Stimulated activated CD4-positive, alpha-beta T cell treated with anti-CD3 and anti-CD28 coated beads, Interleukin-12 subunit alpha, Interleukin-12 subunit beta, amount 100 ng/mL, for 24 hours (primary cell): ENCODE measurements at places on chromosomes 2 and 18.

DNA sequence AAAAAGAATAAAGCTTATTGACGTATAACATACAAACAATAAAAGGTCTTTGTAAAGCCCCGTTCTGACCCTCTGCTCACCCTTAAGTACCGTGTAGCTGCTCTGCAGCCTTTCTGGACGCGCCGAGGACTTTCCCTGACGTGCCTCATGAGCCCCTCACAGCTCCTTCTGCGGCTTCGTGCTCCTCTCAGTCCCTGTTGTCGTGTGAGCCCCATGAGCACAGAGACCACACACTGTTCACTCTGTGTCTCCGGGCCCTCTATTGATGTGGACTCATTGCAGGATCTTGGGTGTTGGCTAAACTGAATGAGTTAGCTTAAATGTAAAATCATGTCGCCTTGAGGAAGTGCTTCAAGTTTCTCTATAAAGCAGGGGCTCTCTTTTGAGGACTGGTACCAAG, 43.6 kb upstream of the INHBB start:
- no peak for DNase-seq

- no peak for DNase-seq
Observed at GRCh38 chr2:14348247-14348646, 284.3 kb upstream of the LRATD1 start.

GRCh38 chr2:107062173-107062572, 176.2 kb upstream of the ST6GAL2 start:
- DNase-seq, result no peak

DNA sequence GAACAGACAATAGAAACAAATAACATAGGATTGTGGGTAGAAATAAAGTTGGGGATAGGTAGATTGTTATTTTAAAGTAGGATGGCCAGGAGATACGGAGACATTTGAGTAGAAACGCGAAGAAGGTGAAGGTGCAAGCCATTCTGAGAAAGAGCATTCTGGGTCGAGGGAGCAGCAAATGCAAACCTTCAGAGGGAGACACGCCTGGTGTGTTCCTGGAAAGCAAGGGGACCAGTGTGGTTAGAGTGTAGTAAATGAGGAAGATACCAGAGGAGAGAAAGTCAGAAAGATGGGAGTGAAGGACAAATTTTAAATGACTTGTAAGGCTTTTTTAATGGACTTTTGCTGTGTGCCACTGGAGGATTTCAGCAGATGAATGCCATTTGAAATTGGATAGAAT, 1.7 kb downstream of the CYP20A1 start:
- DNase-seq, result no peak

GRCh38 chr2:108385411-108386071, 7.8 kb downstream of the SULT1C4 start:
- DNase-seq, result no peak

- DNase-seq, result no peak
Observed at GRCh38 chr2:48395658-48396057, 134.3 kb upstream of the STON1 start.

GRCh38 chr2:13770279-13770678, 862.2 kb upstream of the LRATD1 start:
- DNase-seq, result no peak

- DNase-seq, result no peak
Observed at GRCh38 chr2:184598002-184598315, 370 bp upstream of the ZNF804A start.

GRCh38 chr18:39345321-39345720, 1779.7 kb upstream of the CELF4 start:
- no peak for DNase-seq

DNA sequence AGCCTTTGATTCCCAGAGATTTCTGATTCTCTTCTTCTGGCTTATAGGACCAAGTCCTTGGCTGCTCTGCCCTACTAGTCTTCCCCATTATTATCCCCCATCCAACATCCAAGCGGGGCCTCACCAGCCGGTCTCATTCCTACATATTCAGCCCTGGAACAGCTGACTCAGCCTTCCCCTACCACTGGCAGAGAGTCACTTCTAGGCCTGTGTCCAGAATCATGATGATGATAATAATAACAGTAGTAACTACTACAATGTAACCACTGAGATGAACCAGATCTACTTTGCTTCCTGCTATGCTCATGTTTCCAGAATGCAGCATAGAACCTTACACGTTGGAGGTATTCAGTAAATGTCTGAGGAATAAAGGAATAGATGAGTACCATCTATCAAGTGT, 295.2 kb downstream of the SRBD1 start:
- DNase-seq, result no peak
